ENCODE measurements at places on chromosomes 2 and 18.

DNA sequence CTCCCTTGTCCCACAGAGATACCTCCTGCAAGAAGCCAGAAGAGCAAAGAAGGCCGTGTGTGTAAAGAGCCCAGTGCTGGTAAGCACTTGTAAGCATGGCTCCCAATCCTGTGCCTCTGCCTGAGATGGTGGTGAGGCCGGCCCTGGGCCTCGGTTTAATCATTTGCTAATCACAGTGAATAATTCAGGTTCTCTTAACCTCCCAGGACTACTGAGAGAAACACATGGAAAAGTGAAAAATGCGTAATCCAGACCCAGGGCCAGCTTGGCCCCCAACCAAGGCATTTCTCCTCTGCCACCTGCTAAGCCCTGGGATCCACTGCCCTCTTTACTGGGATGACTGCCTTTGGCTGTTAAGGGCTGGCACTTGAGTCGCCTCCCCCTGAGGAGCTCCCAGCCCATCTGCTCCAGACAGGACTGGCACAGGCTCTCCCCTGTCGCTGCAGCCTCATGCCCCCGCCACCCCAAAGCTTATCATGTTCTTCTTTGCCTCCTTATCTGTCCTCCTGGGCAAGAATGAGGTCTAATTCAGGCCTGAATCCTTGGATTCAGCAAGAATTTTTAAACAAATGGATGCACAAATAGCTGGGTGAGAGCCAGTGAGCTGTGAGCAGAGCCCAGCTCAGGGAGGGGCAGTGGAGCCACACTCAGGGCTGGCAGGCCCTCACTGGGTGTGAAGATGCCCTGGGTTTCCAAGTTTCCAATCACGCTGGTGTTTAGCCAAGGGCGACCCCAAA lies 193.9 kb upstream of the HS6ST1 start:
- DNase-seq: no peak

DNA sequence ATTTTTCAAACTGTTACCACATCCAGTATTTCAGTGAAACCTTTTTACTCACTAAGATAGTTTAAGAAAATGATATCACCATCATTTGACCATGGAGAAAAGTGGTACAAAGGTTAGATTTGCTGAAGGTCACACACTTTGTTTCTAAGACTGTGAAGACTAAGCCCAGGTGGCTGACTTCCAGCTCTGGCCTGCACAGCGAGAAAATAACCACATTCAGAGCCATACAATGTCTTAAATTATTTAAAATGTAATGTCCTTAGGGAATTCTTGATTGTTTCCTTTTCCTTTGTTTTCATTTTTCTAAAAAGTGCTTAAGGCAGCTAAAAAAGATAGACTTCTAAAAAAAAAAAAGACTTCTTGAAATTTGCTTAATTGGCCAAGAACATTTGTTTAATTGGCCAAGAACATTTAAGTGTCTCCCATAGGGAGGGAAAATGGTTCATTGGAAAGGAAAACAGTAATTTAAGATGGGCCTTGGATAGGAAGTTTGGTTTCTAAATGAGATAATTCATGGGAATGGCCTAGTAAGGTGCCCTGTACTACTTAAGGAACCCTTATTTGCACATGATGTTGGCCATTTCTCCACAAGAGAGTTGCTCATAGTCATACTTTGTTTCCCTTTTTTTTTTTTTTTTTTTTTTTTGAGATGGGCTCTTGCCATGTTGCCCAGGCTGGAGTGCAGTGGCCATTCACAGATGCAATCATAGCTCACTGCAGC lies 45.2 kb downstream of the CYP1B1 start:
- no peak for DNase-seq

DNA sequence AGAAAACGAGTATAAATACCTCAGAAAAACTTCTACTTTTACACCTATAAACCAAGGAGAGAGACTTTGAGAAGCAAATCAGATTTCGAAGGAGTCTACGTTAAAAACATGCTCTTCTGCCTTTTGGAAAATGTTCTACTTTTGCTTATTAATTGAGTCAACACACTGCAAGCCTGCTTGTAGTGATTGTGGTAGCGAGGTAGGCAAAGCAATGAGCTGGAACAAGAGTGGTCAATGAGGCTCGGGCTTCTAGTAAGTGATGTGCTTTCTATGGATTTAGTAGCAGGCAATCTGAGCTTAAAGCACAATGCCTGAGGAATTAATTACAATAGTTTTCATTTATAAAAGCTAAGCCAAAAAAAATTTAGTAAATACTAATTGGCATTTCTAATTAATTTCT lies 103.4 kb upstream of the TFCP2L1 start:
- no peak for DNase-seq

DNA sequence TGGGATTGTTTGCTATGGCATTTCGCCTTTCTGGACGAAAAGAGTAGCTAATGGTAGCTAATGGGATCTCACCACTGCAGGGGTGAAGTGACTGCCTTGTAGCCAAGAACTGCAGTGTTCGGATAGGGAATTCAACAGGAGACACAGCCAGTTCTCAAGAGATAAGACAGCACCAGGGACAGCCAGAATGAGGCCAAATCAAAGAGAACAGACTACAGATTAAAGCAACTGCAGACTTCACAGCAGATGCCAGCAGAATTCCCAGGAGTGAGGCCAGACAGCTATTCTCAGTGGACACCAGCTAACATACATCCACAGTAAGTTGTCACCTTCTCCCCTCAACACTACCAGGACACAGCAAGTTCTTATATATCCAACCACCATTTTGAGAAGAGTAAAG lies 124.0 kb downstream of the PLA2R1 start:
- DNase-seq: no peak

- DNase-seq: no peak
These were observed 12.6 kb downstream of the AGPS start for GRCh38 chr2:177405029-177405692.

GRCh38 chr2:65706411-65706810 lies 274.0 kb upstream of the SPRED2 start:
- DNase-seq: no peak

DNA sequence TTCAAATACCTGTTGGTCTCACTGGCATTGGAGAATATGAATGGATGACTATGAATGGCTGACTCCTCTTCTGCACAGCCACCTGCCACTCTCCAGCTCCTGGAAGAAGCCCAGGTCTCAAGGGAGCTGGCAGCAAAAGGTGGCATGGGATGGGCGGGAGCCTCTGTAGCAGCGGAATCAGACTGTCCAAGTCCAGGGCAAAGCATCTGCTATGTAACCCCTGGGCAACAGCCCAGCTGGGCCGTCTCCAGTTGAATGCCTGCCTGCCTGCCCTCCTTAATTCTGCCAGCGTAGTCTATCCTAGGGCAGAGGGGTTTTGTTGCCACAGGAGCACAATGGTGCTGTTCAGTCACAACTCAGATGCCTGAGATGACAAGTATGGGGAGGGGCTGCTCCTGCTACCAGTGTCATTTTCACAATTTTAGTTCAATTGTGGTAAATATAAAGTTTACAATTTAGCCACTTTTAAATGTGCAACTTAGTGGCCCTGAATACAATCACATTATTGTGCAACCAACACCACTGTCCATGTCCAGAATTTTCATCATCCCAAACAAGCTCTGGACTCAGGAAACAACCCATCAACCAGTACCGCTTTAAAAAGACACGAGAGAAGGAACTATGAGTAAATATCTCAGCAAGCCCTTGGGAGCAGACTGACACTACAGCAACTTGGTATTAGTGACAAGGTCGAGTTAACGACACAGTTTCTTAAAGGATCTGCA lies 115.2 kb downstream of the MYO5B start:
- no peak for DNase-seq

DNA sequence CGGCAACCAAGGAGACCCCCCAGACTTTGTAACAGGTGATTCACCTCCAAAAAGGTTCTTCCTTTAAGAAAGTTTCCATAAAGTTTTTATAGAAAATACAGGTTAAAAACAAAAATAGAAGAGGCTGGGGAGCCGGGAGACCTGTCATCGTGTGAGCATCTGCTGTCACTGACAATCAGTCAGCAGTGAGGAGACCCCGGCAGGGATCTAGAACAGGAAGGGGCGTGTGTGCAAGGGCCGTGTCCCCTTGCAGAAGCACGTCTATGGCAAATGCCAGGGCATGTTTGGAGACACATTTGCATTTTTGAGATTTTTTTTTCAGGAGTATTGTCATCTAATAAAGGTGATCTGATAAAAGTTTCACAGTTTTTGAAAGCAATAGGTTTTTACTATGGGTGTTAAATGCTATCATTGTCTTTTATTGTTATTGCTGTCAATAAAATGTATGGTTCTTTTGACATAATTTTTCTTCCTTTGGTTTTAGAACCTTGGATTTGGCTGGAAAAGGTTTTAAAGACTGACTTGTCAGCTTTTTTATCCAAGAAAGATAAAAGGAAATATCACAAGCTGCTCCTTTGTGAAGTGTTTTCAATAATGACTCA lies 52.1 kb downstream of the MTCL1 start:
- DNase-seq: no peak

- no peak for DNase-seq
These were observed 164.6 kb upstream of the DCC start for GRCh38 chr18:52175406-52175805.

GRCh38 chr2:206068207-206068606 lies 17.8 kb downstream of the INO80D start:
- DNase-seq: no peak

- no peak for DNase-seq
These were observed 782 bp downstream of the FAM228B start for GRCh38 chr2:24123922-24124580.
